ENCODE measurements at places on chromosomes 11 and 22.

GRCh38 chr11:85718991-85719807 is 33.2 kb upstream of the CCDC89 start:
- DNase-seq = peak; percentile 39

GRCh38 chr11:72012091-72012630 is 13.5 kb downstream of the IL18BP start:
- DNase-seq = no peak

DNA sequence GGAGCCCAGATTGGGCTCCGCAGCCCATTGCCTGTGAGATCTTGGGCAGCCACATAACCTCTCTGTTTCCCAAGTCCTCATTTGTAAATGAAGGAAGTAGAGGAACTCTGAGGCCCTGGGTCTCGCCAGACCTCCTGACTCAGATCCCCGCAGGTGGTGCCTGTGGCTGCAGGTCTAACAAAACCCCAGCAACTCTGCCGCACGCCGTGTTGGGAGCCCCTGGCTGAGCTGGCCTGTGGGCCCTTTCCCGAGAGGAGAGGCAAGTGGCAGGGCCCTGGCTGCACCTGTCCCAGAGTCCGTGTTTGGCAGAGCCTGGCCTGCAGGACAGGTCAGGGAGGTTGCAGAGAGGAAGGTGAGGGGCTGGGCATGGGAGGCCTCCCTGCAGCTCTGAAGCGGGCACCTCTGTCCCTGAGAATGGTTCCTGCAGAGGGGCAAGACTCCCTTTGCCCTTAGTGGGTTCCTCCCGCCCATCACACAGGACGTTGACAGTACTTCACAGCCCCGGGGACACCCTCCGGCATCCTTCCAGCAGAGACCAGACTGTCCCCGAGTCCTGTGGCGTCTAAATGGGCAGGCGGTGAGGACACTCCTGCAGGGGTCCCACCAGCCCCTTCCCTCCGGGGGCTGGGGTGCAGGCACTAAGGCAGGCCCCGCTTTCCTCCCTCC is 67.7 kb downstream of the ARHGAP8 start:
- no peak for DNase-seq

GRCh38 chr22:49829044-49829853 is 1.6 kb upstream of the BRD1 start:
- no peak for DNase-seq

GRCh38 chr11:126167488-126167887 is 44.0 kb downstream of the RPUSD4 start:
- no peak for DNase-seq

DNA sequence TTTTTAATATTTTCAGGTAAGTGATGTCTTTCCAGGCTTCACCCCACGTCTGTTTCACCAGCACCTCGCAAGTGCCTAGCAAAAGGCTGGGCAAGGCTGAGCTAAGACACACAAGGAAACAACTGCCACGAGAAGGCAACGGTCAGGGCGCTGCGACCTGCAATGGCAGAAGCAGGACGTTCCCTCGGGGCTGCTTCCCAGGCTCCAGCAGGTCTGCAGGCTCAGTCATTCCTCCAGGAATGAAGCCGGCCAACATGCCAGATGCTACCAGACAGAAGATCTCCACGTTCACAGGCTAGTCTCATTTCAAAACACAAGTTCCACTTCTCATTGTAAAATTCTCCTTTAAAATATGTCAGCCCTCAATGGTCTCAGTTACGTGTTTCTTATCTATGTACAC is 45.5 kb downstream of the CELSR1 start:
- DNase-seq = no peak

DNA sequence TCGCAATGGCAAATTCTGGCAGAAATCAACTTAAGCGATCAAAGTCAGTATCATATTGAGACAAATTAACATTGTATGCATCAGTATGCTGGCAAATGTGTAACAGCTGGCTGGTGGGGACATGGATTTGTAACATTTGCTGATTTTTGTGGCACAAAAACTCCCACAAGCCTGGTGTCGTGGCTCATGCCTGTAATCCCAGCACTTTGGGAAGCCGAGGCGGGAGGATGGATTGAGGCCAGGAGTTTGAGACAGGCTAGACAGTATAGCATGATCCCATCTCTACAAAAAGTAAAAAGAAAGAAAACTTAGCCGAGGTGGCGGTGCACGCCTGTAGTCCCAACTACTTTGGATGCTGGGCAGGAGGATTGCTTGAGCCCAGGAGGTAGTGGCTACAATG is 17.6 kb upstream of the HDHD5 start:
- DNase-seq = no peak

GRCh38 chr11:34623463-34623862 is 2.6 kb downstream of the EHF start:
- DNase-seq = no peak

GRCh38 chr11:78642979-78643675 is 68.5 kb upstream of the NARS2 start:
- no peak for DNase-seq

DNA sequence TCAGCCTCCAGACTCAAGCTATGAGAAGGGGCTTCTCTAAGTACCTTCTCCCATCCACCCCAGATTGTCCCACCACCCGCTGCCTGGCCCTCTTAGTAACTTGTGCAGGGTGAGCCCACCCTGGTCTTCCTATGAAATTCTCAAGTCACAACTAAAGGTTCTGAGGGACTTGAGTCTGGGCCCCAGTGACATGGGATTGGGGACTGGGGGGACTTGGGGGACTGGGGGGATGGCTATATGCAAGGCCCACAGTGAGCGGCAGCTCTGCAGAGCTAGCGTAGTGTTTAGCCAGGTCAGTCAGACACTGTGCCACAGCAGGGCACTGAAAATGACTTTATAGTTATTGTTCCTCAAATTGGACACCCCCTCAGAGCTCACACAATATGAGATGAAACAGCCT is 622.3 kb upstream of the CADM1 start:
- DNase-seq = no peak

- DNase-seq = no peak
Observed at GRCh38 chr11:57432149-57432561, 5.2 kb upstream of the SLC43A3 start.

- no peak for DNase-seq
Observed at GRCh38 chr22:41300661-41301060, 664 bp upstream of the ZC3H7B start.

DNA sequence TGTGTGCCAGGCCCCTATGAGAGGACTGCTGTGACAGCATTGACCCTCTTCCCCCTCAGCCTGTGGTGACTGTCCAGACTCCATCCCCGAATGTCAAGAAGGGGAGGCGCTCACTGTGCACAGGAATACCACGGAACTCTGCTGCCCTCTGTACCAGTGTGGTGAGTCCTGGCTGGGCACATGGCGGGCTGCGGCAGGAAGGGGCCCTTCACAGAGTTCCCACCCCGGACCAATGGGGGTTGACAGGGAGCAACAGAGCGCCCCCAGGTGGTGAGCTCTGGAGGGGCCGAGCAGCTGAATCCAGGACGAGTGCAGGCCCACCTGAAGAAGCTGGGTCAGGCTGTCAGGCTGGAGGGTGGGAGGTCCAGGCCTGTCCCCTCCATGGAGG is 83.8 kb upstream of the MYOD1 start:
- no peak for DNase-seq

GRCh38 chr11:117627259-117627658 is 169.8 kb downstream of the DSCAML1 start:
- peak; percentile 59 for DNase-seq

DNA sequence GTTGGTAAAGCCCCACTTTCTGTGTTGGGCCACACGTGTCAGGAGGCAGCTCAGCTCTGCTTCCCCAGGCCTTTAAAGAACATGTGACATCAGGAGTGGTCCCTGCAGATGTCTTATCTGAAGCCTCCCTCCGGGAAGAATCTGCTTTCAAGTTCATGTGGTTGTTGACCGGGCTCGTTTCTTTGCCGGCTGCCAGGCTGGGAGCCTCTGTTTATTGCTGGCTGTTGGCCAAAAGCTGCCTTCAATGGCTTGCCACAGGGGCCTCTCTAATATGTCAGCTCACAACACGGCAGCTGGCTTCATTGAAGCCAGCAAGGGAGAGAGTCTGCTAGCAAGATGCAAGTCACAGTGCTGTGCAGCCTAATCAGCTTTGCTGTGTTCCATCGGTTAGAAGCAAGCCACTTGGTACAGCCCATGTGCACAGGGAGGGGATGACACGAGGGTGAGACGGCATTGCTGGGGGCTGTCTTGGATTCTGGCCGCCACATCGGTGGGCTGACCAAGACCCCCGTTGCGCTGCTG is 14.6 kb downstream of the MRGPRF start:
- no peak for DNase-seq

- DNase-seq = no peak
Observed at GRCh38 chr11:3164138-3164551, 965 bp downstream of the OSBPL5 start.

DNA sequence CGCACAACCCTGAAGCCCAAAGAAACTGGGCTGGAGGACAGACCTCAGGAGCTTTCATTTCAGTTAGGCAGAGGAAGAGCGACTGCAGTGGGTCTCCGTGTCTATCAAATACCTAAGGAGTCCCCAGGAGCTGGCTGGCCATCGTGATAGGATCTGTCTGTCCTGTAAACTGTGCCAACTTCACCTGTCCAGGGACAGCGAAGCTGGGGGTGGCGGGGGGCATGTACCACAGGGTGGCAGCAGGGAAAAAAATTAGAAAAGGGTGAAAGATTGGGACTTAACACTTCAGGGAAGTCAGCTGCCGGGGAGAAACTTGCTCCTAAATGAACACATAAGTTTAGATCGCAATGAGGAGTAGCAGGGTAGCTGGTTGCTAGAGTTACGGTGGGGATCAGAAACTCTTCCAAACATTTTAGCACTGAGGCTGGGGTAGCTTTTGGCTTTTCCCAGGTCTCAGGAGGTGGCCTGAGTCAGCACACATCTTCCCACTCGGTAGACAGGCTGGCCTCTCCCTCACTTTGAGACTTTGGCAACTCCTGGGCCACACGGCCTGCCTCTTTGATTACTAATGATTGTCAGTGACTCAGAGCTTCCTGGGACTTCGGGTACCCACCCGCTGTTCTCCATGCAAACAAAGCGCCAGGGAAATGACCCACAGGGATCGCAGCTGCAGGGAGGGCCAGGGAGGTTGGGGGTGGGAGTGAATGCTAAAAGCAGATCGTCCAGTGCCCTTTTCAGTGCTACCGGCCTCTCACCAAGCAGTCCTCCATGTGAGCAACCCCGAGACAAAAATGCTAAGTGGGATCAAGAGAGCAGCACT is 2.9 kb upstream of the MTFP1 start:
- no peak for DNase-seq

- DNase-seq = no peak
Observed at GRCh38 chr22:39367035-39367434, 17.2 kb downstream of the SYNGR1 start.

GRCh38 chr11:94132152-94132558 is 3.5 kb downstream of the PANX1 start:
- DNase-seq = no peak

DNA sequence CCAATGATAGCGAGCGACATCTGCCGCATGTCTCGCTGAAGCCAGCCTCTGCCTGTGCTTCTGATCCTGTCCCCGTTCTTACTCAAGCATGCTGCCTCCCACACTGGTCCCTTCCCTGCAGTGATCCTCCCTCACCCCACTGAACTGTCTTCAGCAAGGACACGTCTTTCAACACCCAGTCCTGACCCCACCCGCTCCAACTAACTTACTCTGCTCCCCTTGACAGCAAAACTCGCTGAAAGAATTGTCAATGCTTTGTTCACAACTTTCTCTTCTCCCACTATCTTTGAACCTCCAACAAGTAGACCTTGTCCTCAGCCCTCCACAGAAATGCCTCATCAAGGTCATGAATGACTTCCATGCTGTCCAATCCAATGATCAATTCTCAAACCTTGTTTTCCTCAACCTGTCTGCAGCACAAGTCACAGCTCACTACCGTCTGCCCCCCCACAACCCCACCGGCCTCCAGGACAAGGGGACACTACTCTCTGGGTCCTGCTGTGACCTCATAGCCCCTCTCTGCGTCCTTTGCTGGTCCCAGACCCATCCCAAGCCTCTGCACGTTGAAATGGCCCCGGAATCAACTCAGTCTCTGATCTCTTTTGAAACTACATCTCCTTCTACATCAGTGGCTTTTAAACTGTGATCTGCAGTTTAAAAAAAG is 108.0 kb downstream of the MICAL3 start:
- no peak for DNase-seq

GRCh38 chr22:20514658-20515406 is 7.4 kb downstream of the MED15 start:
- DNase-seq = no peak

DNA sequence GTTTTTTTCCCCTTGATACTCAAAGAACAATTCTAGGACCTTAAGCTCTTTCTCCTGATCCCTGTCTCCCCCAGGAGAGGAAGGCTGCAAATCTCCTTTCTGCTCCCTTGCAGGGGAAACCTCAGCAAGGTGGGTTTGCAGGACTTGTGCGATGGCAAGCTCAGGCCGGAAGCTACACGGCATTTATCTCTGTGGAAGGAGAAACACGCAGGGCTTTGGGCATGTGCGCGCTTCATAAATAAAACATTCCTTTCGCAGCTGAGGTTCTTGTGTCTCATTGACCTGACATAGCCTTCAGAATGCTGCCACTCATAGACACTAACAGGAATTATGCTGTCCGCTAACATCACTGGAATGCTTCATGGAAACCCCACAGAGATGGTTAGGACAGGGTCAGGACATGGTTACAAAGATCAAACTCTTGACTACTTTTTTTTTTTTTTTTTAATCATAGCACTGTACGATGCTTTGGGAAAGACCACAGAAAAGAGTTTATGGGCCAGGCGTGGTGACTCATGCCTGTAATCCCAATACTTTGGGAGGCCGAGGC is 42.6 kb downstream of the SLN start:
- no peak for DNase-seq

DNA sequence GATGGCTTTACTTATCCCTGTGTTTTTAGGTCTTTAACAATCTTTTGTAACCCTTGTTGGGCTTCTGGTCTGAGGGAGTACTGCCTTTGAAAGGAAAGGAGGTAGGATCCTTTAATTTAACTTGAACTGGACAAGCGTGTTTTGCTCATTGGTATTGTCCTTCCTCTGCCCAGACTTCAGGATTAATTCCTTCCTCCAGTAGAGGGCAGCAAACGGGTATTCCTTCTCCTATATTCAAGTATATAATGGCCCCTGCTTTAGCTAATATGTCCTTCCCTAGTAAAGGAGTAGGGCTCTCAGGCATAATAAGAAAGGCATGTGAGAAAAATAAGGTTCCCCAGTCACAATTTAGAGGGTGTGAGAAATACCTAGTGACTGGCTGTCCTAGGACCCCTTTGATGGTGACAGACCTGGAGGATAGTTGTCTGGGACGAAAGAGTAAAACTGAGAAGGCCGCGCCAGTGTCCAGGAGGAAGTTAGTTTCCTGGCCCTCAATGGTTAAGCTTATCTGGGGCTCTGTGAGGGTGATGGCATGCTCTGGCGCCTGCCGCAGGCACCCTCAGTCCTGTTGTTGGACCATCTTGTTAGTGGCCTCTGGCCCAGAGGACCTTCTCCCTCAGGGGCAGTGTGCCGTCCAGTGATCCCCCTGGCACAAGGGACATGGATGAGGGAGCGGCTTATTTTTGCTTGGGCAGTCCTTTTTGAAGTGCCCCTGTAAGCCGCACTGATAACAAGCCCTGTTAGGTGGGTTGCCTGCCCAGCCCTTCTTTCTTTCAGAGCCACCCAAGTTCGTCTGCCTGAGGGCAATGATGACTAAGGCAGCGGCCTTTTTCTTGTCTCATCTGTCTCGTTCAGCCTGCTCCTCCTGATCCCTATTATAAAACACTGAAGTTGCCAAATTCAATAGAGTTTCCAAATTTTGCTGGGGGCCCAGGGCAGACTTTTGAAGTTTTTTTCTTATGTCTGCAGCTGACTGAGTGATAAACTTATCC is 51.8 kb downstream of the C11orf71 start:
- no peak for DNase-seq
